KG1 (cell line): ENCODE measurements at places on chromosomes 7 and 10.

GRCh38 chr10:24415455-24416125, 206.7 kb downstream of the KIAA1217 start:
- no peak for DNase-seq

GRCh38 chr10:68301790-68302502, 29.9 kb upstream of the HNRNPH3 start:
- peak; percentile 22 for DNase-seq

DNA sequence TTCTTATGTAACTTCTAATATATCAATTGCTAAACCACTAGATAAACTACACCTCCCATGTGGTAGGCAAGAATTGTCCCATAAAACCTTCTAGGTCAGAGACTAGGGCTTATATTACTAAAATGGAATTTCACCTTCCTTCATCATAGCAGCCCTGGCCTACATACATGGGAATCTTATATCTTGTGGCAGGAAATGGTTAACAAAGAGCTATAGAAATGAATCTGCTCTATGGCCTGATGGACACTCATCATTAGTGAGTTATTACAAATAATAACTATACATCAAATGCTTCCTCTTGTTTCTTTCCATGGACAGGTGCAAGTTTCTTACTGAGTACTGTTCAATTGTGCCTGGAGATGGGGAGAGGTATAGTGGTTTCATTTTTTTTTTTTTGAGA, 62.3 kb upstream of the PDLIM1 start:
- no peak for DNase-seq

DNA sequence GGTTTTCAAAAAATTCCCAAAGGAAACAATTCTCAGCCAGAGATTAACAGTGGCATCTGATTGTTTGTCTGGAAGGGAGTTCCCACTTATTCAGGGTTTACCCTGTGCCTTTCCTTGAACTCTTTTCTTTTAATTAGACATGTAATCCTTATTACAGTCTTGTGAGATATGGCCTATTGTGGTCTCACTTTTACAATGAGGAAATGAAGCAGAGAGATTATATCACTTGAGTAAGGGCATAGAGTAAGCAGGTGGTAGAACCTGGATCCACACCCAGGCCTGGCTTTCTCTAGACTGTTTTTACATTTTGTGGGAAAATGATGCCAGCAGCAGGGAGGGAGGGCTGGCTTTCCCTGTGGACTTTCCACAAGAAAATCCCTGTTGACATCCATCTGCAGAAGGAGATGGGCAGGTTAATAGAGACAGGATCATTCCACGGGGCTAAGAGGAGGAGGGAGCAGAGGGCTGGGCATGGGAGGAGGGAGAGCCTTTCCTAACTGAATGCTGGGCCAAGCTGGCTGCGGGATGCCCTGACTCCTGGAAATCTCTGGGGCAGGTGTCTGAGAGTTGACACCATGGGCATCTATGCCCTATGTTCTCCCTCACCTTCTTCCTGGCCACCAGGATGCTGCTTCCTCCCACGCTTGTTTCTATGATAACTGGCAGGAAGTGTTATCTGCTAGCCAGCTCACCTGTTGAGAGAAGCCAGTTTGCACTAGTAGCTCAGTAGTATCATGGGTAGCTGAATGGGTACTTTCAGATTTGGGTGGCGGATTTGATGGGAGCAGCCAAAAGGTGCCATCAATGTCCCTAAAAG, 28.7 kb upstream of the ARHGAP22 start:
- DNase-seq, result no peak

DNA sequence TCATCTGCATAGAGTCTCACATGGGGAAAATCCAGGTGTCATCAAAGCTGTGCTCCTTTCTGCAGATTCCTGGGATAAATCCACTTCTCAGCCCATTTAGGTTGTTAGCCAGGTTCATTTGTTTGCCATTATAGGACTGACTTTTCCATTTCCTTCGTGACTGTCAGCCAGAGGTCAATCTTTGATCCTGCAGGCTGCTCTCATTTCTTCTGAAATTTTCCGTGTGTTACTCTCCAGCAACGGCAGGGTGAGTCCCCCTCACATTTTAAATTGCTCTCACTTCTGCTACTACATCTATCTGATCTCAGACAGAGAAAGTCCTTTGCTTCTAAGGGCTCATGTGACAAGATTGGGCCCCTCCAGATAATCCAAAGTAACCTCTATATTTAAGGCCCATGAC, 150.7 kb upstream of the BET1 start:
- DNase-seq, result no peak

GRCh38 chr7:37901236-37901827, 15.3 kb downstream of the SFRP4 start:
- peak; percentile 13 for DNase-seq

GRCh38 chr7:148699782-148700629, 1.3 kb downstream of the CUL1 start:
- DNase-seq, result no peak

GRCh38 chr7:86667732-86668131, 24.0 kb downstream of the GRM3 start:
- no peak for DNase-seq

DNA sequence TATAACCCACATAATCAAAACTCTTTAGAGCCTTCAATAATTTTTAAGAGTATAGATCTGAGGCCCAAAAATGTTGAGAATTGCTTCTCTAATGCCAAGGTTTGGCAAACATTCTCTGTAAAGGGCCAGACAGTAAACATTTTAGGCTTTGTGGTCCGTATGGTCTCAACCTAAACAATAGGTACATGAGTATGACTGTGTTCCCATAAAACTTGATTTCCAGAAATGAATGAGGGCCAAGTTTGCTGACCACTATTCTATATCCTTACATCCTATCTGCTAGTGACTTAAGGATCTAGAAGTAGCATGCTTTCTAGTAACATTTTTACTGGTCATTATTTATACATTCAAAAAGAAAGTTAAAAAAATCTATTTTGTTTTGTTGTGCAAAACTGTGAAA, 58.9 kb downstream of the MPP7 start:
- DNase-seq, result no peak

- no peak for DNase-seq
Observed at GRCh38 chr7:69430384-69431021, 167.8 kb upstream of the AUTS2 start.

GRCh38 chr10:101139421-101139911, 8.4 kb downstream of the TLX1 start:
- no peak for DNase-seq

- DNase-seq, result no peak
Observed at GRCh38 chr7:82704121-82704520, 260.5 kb upstream of the CACNA2D1 start.

- DNase-seq, result no peak
Observed at GRCh38 chr7:106767078-106767477, 98.0 kb upstream of the PIK3CG start.

DNA sequence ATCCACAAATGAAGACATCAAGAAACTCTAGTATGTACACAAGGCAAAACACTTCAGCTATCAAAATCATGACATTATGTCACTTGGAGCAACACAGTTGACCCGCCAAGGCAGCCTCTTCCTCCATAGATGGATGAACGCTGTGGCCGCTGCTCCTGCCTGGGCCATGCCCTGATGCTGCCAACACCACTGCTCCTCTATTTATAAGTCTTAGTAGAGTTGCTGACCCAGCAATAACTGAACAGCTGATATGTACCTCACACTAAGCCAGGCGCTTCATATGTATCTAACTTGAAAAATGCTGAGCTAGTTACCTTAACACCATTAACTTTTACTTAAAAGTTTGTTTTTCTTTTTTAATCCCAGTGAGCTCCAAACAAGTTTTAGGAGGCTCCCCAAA, 131.9 kb downstream of the LYZL1 start:
- no peak for DNase-seq

GRCh38 chr7:142770661-142771352, at the start of gene PRSS2:
PRSS2 (plus strand) TSS chr7:142770970; CDS start chr7:142770983, 13 bp downstream.
- no peak for DNase-seq

- no peak for DNase-seq
Observed at GRCh38 chr10:51716981-51717380, 17.6 kb upstream of the CSTF2T start.

DNA sequence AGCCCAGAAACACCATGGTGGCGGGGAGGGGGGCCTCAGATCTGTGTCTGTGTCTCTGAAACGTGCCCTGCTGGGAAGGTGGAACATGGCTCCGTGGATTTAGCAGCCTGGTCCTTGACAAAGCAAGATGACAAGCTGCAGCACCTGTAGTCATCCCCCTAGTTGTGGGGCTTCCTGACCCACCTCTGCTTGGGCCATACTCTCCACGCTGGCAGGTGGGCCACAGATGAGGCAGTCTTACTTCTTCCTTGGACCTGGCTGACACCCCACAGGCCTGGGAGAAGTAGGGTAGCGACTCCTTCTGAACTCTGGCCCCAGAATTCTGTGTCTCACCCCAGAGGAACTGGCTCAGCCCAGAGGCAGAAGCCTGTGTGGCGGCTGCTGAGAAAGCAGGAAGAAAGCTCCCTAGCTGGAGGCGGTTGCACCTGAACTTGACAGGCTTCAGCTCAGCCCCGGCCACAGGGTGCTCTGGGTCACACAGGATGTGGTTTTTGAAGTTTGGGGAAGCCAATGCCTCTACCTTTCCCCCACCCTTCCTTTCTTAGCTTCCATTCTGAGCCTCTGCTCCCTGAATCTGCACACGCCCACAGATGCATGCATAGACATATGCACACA, 113.9 kb downstream of the ABLIM1 start:
- DNase-seq, result peak; percentile 74

DNA sequence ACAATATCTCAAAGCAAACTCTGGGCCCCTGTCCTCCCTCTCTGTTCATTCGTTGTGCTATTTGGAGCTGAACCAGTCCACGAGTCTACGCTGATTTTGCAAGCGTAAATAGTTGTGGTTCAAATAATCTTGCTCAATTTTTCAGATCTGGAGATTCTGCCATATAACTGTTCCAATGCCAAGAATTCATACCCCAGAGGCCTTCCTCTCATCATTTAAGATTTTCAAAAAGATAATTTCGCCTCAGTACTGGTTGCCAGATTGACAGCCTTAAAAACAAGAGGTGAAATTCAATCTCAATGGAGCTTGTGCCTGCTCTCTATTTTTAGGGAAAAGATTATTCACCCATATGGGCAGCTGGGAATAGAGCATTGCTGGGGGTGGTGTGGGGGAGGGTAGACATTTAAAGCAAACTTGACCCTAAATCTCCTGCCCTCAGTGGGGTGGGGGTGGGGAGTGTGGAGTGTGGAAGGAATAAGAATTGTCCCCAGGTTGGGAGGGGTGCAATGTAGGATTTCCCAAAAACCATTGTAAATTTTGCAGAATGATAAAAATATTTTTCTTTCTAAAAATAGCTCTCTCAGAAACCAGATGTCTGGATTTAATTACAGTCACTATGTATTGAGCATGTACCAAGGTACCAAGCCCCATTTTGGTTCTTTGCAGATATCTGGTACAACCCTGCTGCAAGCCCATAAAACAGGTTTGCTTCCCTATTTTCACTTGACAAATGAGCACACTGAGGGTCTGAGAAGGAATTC, 104.7 kb upstream of the EEPD1 start:
- no peak for DNase-seq

DNA sequence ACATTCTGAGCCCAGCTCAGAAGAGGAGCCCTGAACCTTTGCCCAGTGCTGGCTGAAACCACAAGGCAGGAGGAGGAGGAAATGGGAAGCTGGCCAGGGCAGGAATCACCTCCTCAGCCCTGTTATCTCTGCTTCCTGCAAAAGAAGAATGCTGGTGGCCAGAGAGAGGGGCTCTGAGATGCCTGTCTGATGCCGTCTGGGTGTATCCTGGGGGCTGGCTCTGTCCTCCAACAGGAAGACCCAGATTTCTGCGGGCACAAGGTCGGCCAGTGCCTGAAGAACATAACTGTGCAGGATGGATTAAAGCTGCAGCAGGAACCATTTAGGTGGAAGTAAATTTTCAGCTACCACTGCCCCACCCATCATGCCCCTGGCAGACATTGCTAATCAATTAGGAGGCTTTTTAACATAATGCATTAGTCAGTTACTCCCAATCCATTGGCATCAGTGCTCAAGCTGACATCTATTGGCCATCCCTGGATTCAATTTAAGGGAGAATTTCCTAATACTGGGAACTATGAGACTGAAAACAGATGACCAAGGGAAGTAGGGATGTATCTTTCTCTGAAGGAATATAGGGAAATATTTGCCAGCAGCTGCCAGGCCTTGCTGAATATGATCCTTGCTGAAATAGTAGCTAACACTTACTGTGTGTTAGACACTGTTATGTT, 67.7 kb downstream of the COL13A1 start:
- DNase-seq, result no peak

GRCh38 chr10:29691564-29692072, 56.8 kb upstream of the SVIL start:
- no peak for DNase-seq

DNA sequence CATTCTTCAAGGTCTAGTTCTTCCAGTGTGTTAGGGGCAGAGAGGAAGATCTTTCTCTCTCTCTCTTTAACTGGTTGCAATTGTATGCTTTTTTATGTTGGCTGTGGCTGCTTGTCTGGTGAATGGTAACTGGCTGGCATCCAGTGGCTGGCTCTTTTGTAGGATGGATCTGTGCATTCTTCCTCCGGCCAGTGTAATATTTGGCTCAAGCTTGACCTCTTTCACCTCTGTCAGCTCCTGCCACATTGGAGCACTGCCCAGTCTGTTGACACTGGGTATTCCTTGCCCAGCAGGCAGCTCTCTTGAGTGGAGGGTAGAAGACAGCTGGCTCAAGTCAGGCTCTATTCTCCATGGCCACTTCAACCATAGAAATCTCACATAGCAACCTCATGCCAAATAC, 528.3 kb downstream of the PHTF2 start:
- no peak for DNase-seq

GRCh38 chr10:104559935-104560334, 81.2 kb upstream of the SORCS3 start:
- DNase-seq, result no peak

DNA sequence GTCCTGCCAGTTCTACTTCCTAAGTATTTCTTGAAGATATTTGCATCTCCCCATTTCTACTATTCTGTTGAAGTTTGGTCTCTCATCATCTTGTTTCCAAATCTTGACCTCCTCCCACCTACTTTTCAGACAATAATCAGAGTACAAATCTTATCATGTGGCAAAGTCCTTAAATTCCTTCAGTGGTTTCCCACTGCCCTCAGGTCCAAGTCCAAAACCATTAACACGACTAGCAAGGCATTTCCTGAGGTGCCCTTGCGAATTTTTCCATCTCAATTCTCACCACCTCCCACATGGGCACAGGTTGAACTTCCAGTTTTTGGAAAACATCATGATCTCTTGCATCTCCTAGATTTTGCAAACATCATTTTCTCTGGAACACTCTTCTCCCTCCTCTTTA, 97.2 kb upstream of the CDK1 start:
- DNase-seq, result no peak

DNA sequence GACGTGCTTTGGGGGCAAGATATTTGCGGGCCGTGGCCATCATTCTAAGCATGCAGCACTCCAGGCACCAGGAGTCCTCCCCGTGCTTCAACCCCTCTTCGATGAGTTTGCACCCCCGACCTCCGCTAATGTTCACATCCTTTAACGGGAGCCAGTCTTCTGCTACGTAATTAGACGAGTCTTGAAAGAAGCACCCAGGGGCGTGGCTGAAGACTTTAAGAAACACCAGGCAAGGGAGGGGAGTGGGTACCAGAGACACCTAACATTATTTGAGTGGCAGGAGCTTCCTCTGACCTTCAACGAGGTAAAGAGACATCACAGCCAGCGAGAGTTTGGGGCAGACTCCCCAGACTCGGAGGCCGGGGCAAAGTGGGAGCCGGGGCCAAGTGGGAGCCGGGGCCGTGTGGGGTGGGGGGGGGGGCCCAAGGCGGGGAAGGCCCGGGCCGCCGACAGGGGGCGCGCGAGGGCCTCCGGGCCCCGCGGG, 31.1 kb upstream of the TOMM7 start:
- DNase-seq, result peak; percentile 55
